ENCODE measurements at places on chromosomes 2 and 18.

DNA sequence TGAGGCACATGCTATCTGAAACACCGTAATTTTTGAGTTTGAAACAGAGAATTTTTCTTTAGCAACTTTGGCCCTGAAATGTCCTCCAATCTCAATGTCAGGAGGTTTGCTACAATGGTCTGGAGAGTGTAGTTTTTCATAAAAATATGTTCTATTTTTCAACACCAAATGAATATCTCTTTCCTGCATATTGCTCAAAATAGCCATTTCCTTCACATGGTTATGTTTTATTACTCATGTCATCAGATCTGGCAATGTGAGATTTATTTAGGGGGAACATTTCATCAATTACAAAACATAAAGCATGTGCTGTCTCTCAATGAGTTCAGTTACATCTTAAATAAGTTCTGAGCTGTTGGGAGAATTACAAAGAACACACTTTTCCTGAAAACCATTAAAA, 871.9 kb upstream of the FSHR start:
- DNase-seq, result no peak

DNA sequence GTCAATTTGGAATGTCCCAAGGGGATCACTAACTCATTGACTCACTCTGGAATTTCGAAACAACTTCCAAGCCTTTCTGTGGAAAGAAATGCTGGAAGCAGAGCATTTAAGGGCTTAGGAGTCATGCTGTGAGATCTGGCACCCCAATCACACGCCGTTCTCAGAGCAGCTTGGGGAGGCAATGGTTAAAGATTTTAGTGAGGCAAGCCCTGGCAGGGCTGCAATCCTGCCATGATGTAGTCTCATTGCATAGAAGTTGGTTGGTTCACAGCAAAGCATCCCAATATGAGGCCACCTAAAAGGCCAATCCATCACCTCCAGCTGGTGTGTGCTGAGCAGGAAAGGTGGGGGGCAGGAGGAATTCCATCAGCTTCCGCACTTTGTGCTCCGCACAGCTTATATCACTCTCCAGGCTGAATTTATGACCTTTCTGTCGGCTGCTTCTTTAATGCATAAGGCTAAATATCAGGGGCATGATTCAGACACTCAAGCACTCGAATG, 1043.9 kb upstream of the POU3F3 start:
- no peak for DNase-seq

GRCh38 chr2:215361876-215362561, 50.2 kb downstream of the ATIC start:
- DNase-seq, result no peak

- DNase-seq, result no peak
Observed at GRCh38 chr2:54404270-54404669, 51.9 kb upstream of the SPTBN1 start.

DNA sequence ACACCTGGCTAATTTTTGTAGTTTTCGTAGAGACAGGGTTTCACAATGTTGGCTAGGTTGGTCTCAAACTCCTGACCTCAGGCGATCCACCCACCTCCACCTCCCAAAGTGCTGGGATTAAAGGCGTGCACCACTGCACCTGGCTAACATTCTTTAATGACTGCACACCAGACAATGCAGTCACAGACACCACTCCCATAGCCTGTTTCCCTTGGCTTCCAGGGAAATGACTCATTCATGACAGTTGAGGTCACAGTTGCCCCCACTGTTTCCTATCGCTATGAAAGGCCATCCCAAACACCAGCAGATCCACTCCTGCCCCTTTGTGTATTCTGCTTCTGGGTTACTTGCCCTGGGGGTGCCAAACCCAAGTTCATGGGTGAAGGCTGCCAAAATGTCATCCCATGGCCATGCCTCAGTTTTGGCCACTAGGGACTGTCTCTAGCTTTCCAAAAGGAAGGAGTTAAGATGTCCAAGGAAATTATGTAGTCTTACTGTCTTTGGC, 8.7 kb downstream of the CHMP1B start:
- DNase-seq, result no peak

GRCh38 chr2:157444641-157445040, 752 bp upstream of the CYTIP start:
- no peak for DNase-seq

DNA sequence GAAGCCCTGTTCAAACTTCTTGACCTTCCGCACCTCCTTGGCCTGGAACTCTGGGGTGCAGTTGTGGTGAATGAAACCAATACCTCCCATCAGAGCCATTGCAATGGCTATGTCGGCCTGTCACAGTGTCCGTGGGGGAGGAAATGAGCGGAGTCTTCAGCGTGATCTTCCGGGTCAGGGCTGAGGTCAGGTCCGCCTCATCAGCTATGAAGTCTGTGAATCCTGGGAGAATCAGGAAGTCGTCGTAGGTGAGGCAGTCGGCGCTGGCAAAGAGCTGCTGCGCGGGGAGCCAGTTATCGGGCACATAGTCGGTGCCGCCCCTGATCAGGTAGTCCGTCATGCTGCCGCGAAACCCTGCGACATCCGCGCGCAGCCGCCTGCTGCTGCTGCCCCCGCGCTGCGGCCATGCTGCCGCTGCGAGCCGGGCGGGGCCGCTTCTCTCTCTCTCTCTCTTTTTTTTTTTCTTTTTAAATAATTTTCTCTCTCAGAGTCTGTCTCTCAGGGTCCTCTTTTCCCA, 154.1 kb upstream of the ZSWIM2 start:
- DNase-seq, result no peak
